ENCODE measurements at places on chromosomes 6 and 20. TPM values are rescaled to one million over a fixed set of nuclear protein-coding genes. Genes with fewer than 3 reads are reported as not detected.

RBM38 gene
- total RNA-seq, result 25.8 TPM

POU3F2 gene
- not detected for total RNA-seq

CHMP4B gene
- total RNA-seq, result 51.3 TPM

CDKN1A gene
- 196 TPM for total RNA-seq

ZNF334 gene
- total RNA-seq, result under 0.01 TPM

MCCD1 gene
- not detected for total RNA-seq

BHLHE23 gene
- total RNA-seq, result not detected

SMOC2 gene
- not detected for total RNA-seq

ZBTB9 gene
- total RNA-seq, result 7.8 TPM

DEFB110 gene
- total RNA-seq, result not detected
